Naive B cell (primary cell): ENCODE measurements at places on chromosomes 16 and 17. TPM values are rescaled to one million over a fixed set of nuclear protein-coding genes. Genes with fewer than 3 reads are reported as not detected.

- peak; percentile 42 for DNase-seq
Measured at GRCh38 chr17:10699856-10700255, 2.5 kb downstream of the ADPRM start.

- DNase-seq, result no peak
Measured at GRCh38 chr16:20833086-20833485, 26.8 kb downstream of the REXO5 start.

GRCh38 chr17:45389354-45389753 is 43.3 kb downstream of the ARHGAP27 start:
- no peak for DNase-seq

- no peak for DNase-seq
Measured at GRCh38 chr16:75193265-75193650, 13.7 kb downstream of the CTRB2 start.

DNA sequence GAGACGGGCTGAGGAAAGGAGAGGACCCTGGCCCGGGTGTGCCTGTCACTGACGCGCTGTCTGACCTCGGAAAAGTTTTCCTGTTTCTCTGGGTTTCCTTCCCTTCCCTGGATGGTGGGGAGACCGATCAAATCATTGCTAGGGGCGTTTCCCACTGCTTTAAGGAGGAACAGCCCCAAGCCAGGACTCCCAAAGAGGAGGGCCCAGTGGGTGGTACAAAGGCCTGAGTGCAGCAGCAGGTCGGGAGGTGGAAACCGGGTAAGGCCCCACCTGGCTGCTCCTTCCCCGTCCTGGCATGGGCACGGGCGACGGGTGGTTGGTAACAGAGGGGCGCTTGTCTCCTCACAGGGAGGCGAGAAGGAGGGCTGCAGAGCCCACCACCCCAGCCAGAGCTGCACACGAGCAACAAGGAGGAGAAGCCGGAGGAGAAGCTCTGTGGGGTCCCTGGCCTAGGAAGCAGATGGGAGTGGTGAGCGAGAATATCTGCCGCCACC is 2.2 kb downstream of the SRL start:
- no peak for DNase-seq

DNA sequence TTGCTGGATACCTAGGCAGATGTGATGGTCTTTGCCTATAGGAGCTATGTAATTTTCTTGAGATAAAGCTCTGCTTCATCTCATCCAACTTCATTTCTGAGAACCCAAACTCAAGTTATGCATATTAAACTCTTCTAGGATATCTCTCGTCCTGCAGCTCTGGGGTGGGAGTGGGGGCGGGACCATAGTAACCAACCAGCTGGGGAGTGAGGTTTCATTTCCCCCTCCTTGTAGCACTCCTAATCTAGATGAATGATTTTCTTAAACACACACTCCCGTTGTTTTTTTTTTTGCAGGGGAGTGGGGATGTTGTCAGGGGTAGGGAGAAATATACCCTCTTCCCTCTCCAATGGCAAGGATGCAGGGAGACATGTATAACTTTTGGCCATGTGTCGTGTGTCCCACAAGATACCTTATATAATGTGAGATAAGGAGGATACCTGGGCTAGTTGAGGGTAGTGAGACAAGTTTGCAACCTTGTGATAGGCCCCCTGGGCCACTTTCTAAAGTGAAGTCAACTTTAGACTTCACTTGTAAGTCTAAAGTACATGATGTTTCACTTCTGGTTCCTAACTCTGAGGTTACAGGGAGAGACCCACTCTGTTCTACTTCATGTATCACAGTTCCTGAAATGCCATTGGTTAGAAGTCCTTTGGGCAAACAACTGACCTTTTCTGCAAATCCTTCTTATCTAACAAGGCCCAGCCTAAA is 10.5 kb upstream of the HEATR6 start:
- peak; percentile 74 for DNase-seq

Gene KRTAP2-1
- not detected for polyA plus RNA-seq

Gene MYL11
- not detected for polyA plus RNA-seq

Gene DHRS7C
- polyA plus RNA-seq, result not detected

Gene RPS15A
- 2,871 TPM for polyA plus RNA-seq

DNA sequence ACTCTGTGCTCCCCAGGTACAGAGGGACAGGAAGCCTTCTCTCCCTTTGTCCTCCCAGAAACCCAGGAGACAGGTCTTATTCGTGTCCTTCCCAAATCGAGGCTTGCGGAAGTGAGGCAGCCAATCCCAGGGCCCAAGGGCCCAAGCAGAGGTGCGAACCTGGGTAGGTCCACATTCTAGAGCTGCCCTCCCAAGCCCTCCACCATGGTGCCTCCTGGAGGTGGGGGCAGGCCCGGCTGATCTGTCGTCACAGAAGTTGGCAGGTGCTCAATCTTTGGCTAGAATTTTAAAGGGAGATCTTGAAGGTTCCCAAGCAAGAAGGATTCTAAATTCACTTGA is 21.5 kb downstream of the MRC2 start:
- no peak for DNase-seq

GRCh38 chr17:46108550-46109110 is 84.6 kb downstream of the KANSL1 start:
- no peak for DNase-seq

DNA sequence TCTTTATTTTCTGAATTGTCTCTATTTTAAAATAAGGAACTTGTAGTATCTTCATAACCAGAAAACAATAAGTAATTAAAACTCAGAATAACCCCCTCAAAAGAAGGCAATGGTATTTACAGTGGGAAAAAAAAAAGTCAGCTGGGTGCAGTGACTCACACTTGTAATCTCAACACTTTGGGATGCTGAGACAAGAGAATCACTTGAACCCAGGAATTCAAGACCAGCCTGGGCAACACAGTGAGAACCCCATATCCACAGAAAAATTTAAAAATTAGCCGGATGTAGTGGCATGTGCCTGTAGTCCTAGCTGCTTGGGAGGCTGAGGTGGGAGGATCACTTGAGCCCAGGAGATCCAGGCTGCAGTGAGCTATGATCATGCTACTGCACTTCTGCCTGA is 33.5 kb downstream of the ADAM11 start:
- no peak for DNase-seq

GRCh38 chr17:31877911-31878702 is 19.1 kb upstream of the COPRS start:
- DNase-seq, result no peak

GRCh38 chr16:81544700-81545271 is 100.2 kb downstream of the CMIP start:
- no peak for DNase-seq

DNA sequence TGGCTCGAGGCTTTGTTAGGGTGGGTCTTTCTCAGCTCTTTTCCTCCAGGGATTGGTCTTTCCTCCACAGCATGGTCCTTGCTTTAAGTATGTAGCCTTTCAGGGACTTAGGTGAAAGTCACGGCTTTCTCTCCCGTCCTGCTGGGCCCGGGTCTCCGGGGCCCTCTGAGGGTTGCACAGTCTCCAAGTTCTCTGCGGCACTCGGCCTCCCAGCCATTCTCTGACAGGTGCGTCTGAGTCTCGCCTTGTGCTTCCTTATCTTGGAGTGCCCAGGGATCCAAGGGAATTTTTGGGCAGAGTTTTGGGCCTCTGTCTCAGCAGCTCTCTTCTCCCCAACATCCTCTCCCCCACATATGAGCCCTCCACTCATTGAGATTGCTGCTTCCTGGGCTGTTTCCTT is 36.6 kb downstream of the ZNF750 start:
- DNase-seq, result no peak

DNA sequence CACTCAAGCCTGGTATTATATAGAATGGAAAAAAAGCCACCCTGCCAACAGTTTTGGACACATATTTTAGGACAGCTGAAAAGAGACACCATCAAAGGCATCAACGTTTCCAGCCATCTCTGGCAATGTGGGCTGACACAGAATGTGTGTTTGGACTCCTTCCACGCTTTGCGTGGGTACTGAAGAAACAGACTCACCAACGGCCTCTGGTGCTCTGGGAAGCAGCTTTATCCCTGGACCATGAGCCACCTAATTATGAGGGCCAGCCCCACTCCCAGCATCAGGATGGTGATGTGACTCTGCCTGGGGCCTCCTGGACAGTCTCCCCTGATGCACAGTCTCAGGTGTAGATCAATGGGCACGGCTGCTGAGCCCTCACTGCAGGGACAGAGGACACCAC is 27.9 kb downstream of the CCDC57 start:
- DNase-seq, result no peak

GRCh38 chr16:89847051-89847939 is 19.0 kb downstream of the SPIRE2 start:
- no peak for DNase-seq

DNA sequence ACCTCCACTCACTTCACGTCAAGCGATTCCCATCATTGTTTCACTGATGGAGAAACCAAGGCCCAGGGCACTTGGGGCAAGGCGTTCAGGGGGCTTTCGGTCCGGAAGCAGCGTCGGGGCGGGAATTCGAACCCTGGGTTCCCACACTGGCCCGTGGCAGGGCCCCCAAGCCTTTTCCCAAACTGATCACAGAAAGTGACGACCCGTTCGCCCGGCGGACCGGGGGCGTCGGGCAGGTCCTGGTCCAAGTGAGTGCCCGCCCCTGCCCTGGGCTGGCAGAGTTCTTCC is 856 bp upstream of the MON1B start:
- DNase-seq, result no peak

GRCh38 chr17:38660097-38661025 is 14.4 kb downstream of the EPOP start:
- DNase-seq, result no peak

- DNase-seq, result no peak
Measured at GRCh38 chr16:8380311-8380710, 210.0 kb downstream of the TMEM114 start.

Gene HEATR9
- polyA plus RNA-seq, result not detected

GRCh38 chr16:22857296-22858025 is 43.5 kb downstream of the HS3ST2 start:
- no peak for DNase-seq

DNA sequence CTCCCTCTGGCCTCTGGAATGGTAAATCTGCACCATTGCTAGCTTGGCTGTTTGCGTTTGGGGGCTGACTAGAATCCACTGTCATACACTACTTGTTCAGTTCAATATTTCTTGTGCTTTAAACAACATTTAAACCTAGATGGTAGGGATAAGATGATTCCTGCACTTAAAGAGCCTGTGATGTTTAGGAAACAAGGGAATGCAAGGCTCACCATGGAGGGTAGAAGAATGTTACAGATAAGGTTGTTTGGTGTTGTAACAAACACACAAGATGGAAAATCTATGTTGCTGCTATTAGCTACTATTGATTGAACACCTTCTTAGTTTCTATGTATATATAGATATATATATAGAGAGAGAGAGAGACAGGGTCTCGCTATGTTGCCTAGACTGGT is 31.4 kb downstream of the YPEL2 start:
- DNase-seq, result no peak

Gene CFAP97D1
- polyA plus RNA-seq, result not detected

DNA sequence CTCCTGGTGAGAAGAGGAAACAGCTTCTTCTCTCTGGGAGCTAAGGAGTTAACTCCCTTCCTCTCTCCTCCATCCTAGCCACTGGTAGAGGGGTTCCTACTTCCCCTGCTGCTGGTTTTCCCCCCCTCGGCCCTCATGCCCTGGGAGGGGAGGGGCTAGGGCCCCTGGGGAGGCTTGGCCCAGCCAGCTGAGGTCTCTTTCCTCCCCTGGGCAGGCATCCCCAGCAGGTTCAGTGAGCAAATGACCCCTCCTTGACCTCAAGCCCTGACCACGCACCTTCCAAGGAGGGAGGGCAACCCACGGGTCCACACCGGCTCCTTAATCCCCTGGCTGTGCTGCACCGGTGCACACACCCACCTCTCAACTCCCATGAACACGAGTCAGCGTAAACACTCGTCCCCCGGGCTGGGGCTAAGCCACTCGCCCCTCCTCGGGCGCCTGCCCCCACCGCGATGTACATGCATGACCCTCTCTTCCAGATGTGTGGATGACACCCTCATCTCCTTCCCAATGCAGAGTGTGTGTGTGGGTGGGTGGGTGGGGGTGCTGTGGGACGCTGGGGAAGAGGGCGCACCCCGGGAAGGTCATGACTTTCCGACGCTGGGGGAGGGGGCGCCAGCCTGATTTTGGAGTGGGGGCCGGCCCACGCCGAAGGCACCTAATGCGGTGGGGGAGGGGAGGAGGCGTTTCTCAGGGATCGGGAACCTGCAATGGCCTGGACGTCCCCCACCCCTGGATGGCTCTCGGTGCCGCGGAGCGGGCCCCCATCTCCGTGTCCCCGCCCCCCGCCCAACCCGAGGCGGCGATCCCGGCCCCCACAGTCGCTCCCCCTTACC is 33.7 kb downstream of the SRCIN1 start:
- no peak for DNase-seq

Gene SLC25A39
- polyA plus RNA-seq, result 111 TPM

Gene MCRIP1
- 66.2 TPM for polyA plus RNA-seq

Gene PFAS
- 20.1 TPM for polyA plus RNA-seq

DNA sequence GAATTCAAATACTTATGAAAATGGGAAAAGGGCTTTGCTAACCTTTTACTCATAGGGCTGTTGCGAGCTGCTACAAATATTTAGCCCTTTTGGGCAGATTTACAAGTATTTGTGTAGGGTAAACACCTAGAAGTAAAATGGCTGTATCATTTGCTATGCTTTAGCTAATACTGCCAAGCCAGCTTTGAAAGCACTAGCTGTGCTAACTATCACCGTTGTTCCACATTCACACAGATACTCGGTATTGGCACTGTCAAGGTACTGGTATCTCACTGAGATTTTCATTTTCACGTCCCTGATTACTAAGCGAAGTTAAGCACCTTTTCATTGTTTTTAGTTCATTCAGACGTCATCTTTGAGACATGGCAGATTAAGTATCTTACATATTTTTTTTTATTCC is 84.8 kb downstream of the GLG1 start:
- DNase-seq, result no peak

DNA sequence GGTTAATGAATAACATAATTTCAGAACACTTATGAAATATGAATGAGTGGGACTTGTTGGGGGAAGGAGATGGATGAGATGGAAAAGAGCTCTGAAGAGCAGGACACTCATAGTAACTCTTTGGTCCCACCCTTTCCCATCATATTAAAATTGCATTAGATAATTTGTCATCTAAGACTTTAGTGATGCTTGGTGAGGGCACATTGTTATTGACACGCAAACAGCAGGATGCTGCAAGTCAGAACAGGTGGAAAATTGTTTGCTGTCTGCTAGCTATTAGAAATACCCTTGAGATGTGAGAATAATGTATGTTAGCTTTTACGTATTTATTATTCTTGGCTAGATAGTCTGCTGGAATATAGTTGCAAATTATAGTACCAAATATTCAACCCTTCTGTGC is 75.7 kb downstream of the TANC2 start:
- no peak for DNase-seq

Gene PRDM7
- polyA plus RNA-seq, result not detected

DNA sequence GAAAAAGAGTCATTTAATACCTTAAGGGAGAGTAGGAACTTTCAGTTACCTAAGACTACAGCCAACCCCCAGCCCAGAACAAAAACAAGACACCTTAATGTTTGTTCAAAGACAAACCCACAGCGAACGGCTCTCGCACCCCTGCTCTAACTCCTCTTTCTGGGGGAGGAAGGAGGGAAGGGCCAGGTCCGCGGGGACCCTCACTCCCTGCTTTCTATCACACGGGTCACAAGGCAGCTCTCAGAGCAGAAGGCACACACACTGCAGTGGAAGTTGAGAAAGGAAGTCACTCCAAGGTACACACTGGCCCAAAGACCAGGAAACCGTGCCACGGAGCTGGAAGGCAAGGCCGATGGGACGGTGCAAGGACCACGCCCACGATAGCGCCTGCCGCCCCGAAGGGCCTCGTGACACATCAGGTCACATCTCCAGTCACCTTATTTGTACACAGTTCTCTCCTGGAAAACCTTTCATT is 10.0 kb downstream of the LITAFD start:
- no peak for DNase-seq
